ENCODE measurements at places on chromosomes 16 and 17. TPM values are rescaled to one million over a fixed set of nuclear protein-coding genes. Genes with fewer than 3 reads are reported as not detected.

GRCh38 chr16:66020046-66020445, 346.4 kb upstream of the CDH5 start:
- no peak for DNase-seq

DNA sequence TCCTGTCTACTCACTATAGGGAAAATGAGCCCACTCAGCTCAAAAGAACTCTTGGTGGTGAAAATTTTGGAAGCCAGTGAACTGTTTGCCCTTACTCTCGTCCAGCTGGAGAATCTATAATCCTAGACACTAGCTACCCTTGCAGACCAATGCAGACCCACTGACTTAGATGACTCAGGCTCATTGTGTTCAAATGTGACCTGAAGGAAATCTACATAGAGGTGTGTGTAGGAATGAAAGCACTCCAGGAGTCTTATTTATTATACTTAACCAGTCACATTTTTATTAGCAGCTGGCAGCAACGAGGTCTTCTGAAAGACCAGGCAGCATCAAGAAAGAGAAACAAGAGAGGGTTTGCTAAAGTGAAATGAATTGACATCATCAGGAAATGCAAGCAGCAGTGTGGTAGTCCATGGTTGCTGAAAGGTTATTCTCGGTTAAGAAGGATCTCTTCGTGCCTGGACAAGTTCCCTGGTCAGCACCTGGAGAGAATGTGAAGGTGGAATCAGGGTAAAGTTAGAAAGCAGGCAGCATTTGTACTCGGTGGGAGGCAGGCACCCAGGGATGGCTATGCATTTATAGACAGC, 1.4 kb downstream of the KRTAP29-1 start:
- no peak for DNase-seq

- no peak for DNase-seq
These were observed 6.4 kb upstream of the MTSS2 start for GRCh38 chr16:70692130-70692872.

Gene TP53TG3F
- polyA plus RNA-seq = not detected

Gene SUPT4H1
- 94.4 TPM for polyA plus RNA-seq

Gene IL34
- not detected for polyA plus RNA-seq

Data from CD4-positive, alpha-beta memory T cell (primary cell).